ENCODE measurements at places on chromosomes 16 and 17.

DNA sequence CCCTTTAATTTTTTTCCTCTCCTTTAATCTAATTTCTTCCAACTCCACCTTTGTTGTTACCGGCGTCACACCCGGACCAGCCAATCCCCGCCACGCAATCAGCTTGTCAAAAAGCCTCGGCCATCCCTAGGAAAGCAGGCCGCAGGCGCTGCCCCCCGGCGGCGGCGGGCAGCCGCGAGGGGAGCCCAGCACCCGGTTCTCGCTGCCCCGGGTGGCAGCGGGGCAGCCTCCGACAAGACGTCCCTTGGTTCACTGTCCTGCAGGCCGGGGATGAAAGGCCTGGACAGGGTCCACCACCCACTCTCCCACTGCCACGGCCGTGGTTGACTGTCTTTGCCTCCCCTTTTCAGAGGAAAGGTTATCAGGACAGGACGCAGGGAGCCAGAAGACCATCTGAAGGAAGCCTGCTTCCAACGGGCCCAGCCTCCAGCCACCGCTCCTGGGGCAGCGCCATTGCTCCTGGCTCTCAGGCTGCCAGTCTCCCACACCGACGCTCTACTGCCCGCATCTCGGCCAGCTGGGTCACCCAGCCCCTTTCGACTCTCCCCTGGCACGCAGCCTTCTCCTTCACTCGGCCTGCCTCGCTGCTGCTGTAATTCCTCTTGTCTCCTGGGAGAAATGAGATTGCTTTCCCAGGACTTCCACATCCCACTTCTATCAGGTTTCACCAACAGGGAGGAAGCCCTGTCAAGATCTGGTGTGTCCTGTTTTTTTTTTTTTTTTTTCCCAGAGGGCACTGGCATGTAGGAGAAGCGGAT, 2.8 kb upstream of the UBTF start:
- peak; percentile 38 for DNase-seq

DNA sequence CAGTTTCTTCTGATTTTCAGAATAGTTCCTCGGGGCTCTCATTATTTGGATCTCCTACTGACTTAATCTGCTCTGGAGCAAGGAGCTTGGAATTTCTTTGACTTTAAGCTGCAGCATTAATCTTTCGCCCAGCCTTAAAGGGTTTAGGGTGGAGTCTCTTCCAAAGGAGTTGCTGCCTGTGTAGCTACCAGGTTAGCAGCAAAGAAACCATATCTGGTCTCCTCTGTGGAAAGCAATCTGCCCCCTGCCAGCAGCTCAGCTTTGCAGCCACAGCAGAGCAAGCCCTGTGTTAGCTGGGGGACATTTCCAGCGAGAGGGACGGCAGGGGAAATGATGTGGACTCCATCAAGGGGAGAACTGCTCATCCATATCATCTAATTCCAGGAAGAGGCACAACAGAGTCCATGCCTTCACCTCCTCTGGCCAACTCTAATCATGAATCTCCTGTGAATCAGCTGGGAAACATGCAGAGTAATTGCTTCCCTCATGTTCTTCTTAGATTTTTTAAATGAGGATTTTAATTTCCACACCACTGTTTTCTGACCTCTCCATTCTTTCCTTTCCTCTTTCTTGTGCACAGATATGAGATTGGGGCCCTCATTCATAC, 827.6 kb upstream of the CA10 start:
- no peak for DNase-seq

DNA sequence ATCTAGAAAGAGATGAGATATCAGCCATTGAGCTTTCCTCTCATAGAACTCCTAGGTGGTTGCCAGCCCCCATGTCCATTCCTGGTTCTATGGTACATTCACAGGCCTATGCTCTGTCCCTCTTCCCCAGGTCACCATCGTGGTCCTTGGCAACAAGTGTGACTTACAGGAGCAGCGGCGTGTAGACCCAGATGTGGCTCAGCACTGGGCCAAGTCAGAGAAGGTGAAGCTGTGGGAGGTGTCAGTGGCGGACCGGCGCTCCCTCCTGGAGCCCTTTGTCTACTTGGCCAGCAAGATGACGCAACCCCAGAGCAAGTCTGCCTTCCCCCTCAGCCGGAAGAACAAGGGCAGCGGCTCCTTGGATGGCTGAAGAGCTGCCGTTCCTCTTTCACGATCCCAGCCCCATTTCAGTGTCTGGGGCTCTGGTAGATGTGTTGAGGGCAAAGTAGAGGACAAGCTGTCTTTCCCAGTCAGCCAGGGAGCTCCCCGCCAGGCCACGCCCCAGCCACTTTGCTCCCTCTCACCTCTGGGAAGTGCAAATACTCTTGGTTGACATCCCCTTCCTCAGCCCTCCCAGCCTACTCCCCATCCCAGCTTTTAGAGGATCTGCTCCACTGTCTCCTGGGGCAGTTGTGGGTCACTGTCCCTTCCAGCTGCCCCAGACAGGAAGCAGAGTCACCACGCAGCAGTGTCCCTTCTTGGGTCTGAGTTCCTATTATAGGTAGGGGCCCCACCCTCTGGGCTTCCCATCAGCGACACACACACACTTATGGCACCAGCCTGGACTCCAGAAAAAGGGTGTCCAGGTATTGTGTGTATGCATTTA, 3.8 kb downstream of the NKIRAS2 start:
- no peak for DNase-seq

GRCh38 chr17:7856011-7856810, 1.1 kb downstream of the NAA38 start:
- no peak for DNase-seq

GRCh38 chr17:17841601-17842025, 4.8 kb upstream of the SREBF1 start:
- no peak for DNase-seq

DNA sequence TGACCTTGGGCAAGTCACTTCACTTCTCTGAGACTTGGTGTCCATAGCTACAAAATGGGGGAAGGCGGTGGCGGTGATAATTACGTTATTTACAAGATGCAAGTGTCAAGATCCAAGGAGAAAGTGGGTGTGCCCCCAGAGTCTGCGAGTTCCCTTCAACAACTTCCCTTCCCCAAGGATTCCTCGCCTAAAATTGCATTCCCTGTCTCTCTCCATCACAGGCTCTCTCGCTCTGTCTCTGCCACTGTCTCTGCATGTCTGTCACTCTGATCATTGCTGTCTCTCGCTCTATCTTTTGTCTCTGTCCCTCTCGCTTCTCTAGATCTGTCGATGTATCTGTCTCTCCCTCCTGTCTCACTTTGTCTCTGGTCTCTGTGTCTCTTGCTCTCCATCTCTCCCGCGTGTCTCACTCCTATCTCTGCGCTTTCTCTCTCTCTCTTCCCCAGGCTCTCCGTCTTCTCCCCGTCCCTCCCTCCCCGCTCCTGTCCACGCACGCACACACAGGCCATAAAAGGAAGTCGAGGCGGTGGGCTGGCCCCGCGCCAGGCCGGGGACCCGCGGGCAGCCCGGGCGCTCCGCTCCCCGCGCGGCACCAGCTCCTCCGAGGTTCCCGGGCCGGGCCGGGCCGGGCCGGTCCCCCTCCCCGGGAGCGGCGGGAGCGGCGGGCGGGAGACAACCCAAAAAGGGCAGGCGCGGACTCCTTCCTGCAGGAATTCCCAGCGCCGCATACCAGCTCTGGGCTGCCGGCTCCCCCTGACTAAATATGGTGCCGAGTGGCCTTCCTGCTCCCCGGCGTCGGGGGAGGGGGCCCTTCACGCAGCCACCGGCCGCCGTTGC, 1.1 kb upstream of the MYH11 start:
- no peak for DNase-seq

DNA sequence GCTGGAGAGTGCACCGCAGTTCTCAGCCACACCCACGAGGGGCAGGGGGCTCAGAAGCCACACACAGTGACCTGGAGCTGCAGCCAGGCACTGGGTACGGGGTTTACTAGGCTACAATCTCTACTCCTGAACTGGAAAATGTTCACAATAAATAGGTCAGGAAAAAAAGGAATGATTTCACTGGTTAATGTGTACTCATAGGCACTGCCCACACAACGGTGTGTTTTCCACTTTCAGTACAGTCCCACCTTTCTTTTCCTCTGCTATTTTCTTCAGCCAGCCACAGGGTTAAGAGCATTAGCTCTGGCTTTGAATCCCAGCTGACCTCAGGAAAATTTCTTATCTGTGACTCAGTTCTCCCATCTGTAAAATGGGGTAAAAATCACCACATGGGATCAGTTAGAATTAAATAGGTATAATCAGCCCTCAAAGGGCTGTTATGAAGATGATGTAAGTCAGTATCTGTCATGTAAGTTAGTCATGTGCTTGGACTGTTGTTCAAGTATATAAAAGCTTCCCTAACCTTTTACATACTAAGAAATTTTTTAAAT, 35.7 kb downstream of the ZCCHC14 start:
- peak; percentile 57 for DNase-seq

- DNase-seq: peak; percentile 68
These were observed 80.5 kb downstream of the SMG6 start for GRCh38 chr17:2222901-2223616.

GRCh38 chr16:11743308-11744074, 834 bp upstream of the TXNDC11 start:
- peak; percentile 34 for DNase-seq

GRCh38 chr16:78784771-78785170, 685.3 kb downstream of the WWOX start:
- no peak for DNase-seq

DNA sequence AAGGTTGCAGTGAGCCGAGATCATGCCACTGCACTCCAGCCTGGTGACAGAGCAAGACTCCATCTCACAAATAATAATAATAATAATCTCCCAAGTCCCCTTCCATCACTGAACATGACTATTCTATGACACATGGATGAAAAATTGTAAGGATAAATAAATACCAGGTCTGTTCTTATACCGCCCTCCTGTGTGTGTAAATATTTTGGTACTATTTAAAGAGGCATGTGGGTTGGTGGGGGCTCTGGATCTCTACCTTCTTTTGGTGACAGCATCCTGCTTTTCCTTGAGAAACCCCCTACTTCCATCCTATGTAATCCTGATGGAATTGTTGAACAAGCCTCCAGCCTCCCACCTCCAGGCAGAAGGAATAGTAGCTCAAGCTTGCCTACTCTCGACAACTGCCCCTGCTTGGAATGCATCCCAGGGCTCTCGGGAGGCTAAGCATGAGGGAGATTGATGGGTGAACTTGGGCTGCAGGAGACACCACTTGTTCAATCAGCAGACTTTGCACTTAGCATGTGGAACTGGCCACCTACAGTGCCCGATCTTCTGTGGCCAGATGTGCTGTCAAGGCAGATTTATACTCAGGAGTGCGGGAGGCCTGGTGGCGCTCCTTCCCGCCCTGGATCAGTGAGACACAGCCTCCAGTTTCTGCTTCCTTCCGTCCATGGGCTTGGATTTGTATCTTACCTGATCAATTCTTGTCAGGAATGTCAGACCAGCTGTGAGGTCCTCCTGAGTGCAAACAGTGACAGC, 287.4 kb downstream of the SLC39A11 start:
- no peak for DNase-seq

DNA sequence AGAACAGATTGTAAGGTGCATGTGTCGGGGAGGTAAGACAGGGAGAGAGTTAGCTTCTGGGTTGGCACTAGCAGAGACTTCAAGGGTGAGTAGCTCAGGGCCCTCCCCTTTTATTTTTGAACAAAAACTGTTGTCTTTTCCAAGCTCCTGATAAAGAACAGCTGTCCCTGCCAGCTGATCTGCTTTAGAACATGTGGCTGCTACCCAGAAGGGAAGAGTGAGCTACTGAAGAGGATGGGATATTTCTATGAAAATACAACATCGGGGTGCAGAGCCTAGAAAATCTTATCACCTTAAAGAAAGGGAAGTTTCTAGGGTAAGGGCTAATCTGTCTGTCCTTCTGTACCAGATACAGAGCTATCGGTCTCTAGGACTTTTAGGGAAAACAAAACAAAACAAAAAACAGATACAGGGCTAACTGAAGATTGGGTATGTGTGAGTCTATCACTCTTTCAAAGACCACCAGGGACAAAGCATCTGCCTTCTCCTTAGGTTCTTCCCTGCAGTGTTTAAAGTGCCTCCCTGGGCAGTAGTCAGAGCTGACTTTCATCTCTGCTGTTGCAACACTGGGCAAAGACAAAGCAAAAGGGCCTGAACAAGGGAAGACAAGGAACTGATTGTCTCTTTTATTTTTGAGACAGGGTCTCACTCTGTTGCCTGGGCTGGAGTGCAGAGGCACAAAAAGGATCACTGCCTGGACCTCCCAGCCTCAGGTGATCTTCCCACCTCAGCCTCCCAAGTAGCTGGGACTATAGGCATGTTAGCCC, 5.0 kb upstream of the DHRS13 start:
- no peak for DNase-seq

- peak; percentile 99 for DNase-seq
These were observed 2.9 kb downstream of the TMEM107 start for GRCh38 chr17:8173056-8173870.

GRCh38 chr17:14741491-14741890, 440.6 kb downstream of the HS3ST3B1 start:
- DNase-seq: peak; percentile 8

DNA sequence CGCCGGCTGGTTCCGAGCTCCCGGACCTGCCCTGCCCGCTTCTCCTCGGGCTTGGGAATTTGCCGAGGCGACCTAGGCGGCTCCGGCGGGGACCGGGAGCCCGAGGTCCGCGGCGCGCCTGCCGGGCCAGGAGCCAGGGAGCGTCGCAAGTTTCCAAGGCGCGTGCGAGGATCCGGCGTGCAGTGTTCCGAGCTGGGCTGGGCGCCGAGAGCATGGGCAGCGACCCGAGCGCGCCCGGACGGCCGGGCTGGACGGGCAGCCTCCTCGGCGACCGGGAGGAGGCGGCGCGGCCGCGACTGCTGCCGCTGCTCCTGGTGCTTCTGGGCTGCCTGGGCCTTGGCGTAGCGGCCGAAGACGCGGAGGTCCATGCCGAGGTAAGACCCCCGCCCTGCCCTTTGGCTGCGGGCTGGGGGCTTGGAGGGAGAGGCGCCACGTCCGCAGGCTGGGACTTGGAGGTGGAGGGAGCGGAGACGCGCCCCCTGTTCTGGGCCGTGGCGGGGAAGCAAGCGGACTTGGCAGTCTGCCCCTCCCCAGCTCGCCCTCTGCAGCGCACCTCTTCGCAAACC, 668 bp downstream of the MMP15 start:
- DNase-seq: no peak

DNA sequence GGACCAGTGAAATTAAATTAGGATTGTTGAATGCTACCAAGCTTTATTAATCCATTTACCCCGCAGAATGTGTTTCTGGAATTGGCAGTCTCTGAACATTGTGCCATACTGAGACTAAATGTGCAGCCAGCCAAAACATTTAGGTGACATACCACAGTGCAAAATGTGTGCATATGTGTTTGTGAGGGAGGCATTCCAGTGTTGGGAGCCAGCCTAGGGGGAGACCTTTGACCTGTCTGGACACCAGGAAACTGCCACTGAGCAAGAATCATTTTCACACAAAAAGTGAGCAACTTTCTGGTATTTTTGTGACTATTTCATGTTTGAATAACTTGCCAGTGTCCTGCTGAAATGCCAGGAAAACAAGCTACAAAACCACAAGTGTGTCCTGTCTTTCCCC, 64.7 kb upstream of the SLC12A3 start:
- DNase-seq: no peak

GRCh38 chr16:5581908-5582307, 484.3 kb upstream of the EEF2KMT start:
- no peak for DNase-seq

DNA sequence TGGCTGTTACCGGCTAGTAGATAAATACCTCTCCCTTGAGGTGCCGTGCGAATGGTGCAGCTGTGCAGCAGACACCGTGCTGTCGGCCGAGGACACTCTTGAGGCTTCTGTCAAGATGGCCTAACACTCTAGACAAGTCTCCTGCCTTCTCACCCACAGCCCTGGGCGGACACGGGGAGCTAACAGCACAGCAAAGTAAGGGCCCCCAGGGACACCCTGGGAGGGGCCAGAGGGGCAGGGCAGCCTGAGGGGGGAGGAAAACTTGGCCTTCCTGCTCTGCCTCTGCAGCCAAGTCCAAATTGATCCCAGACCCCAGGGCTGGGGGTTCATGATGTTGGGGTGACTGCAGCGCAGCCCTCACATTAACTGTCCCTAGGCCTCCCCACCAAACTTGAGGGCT, 210.2 kb downstream of the RPTOR start:
- no peak for DNase-seq

All from A172 (cell line).